ENCODE measurements at places on chromosomes 11 and 22. TPM values are rescaled to one million over a fixed set of nuclear protein-coding genes. Genes with fewer than 3 reads are reported as not detected.

DNA sequence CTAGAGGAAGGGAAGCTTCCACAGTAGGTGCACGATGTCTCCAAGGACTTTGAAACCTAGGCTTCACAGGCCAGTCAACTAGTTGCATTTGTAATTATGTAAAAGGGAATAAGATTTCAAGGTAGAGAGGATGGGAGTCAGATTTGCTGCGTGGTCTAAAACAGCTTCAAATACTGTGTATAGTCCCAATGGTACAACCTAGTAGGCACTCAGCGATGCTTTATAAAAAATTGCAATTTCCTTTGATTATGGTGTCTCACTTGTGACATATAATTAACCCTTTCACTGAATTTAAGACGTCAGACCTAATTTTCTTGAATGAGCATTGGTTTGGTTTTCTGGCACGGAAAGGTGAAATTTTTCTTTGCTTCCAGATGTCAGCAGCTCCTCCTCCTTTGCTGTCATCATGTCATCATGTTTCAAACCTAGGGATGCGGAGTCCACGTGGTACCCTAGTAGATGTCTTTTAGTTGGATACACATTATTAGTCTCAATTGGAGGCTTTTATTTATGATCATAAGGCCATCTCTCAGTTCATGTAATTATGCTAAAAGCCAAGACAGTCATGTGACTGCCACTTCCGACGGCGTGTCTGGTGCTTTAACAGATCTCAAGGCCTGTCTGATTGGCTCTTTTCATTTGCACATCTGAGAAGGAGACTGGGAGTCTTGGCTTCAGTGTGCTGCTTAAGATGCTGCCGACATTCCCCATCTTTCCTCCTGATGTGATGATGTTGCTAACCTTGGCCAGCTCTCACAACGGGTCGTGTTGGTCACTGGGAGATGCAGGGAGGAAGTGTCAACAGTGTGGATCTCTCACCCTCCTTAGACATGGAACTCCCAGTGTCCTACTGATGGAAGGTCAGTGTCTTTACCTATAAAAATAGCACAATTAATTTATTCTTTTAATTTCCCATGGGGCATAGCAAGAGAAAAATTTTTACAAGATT is 134.0 kb downstream of the HIPK3 start:
- DNase-seq, result no peak

DNA sequence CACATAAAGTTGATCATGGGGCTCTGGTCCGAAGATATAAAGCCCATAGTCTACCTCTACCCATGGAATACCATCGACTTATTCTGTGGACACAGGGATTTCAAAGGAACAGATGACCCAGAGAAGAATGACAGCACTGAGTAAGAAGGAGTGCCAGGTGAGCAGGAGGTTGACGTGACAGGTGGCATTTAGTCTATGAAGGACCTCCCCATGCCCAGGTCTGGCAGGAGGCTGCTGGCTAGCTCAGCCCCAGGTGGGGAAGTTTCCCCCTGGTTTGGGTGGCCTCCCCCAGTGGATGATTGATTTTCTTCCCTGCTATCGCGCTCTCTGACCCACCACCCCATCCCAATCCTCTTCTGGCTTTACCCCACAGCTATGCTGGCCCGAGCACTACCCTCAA is 39.1 kb downstream of the KCNC1 start:
- DNase-seq, result no peak

GRCh38 chr11:75820645-75821044 is 5.6 kb downstream of the UVRAG start:
- DNase-seq, result no peak

DNA sequence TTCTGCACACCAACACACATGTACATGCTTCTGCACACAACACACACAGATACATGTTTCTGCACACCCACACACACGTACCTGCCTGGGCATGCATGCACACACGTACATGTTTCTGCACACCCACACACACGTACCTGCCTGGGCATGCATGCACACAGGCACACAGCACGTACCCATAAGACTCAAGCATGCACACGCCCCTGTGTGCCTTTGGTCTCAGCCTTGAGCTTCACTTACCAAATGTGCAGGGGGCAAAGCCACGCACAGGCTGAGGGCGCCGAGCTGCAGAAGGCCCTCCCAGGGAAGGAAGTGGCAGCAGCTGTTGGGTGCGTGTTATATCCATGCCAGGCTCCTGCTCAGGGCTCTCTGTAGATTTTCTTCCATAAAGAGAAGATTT is 34.7 kb upstream of the SMIM38 start:
- DNase-seq, result no peak

DNA sequence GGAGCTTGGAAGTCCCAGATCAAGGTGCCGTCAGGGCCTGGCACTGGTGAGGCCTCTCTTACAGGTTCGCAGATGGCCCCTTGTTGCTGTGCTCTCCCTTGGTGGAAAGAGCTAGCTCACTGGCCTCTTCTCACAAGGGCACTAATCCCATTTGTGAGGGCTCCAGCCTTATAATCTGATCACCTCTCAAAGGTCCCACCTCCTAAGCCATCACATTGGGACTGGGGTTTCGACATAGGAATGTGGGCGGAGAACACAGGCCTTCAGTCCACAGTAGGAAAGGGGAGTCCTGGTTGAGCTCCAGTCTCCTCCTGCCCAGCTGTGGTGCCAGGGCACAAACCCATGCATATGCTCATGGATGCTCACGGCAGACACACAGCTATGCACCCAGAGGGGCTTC is 14.0 kb upstream of the LRRC32 start:
- no peak for DNase-seq

DNA sequence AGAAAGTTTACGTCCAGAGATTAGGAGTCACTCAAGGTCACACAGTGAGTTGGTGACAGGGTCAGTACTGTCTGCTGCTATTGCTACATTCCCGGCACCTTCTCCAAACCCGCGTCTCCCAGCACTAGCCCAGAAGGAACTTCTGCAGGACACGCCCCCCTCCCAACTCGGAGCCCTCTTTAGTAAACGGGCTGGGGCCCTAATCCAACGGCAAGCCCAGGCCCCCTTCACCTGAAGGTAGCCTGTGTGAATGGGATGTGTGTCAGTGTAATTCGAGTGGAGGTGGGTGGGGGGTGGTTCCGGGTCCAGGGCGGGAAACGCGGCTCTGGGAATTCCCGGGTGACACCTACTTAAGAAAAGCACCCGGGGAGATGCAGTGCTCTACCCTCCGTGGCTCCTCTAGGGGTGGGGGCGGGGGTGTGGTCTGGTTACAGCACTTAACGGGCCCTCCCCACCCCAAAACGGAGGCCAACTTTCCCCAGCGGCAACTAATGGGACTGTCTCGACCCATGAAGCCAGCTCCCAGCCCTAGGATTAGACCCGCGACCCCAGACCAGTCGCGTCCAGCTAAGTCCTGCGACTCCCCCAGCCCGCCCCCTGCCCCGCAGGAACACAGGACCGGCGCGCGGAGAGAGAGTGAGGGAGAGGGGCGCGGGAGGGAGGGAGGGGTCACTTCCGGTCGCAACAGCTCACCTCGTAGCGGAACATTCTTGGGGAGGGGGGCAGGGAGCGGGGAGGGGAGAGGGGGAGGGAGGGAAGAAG is 468 bp downstream of the PATL1 start:
- peak; percentile 25 for DNase-seq

DNA sequence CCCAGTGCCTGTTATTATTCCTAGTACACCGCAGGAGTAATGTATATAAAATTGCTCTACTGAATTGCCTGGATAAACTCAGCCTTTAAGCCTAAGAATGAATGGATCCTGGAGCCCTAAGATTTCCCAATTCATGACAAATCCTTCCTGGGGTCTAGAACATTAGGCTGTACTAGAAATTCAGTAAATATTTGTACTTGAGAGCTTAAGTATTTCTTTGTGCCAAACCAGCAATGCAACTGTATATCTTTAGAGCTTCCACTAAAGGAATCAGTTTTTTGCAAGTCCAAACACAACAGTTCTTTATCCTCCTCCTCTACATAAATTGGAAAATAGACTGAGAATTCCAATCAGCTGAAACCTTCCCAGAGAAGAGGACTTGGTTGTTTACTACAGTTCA is 65.6 kb downstream of the FAM168A start:
- DNase-seq, result no peak

- DNase-seq, result no peak
These were observed 90.2 kb downstream of the DDX10 start for GRCh38 chr11:108754901-108755625.

- no peak for DNase-seq
These were observed 335 bp downstream of the TMEM138 start for GRCh38 chr11:61362542-61362875.

GRCh38 chr11:36383195-36383594 is 87.1 kb downstream of the PRR5L start:
- no peak for DNase-seq

- DNase-seq, result no peak
These were observed 27.5 kb downstream of the LARGE2 start for GRCh38 chr11:45949992-45950407.

- DNase-seq, result no peak
These were observed 560.3 kb upstream of the CHORDC1 start for GRCh38 chr11:90783111-90783510.

- DNase-seq, result no peak
These were observed 69.1 kb upstream of the NTM start for GRCh38 chr11:131301306-131301705.

DNA sequence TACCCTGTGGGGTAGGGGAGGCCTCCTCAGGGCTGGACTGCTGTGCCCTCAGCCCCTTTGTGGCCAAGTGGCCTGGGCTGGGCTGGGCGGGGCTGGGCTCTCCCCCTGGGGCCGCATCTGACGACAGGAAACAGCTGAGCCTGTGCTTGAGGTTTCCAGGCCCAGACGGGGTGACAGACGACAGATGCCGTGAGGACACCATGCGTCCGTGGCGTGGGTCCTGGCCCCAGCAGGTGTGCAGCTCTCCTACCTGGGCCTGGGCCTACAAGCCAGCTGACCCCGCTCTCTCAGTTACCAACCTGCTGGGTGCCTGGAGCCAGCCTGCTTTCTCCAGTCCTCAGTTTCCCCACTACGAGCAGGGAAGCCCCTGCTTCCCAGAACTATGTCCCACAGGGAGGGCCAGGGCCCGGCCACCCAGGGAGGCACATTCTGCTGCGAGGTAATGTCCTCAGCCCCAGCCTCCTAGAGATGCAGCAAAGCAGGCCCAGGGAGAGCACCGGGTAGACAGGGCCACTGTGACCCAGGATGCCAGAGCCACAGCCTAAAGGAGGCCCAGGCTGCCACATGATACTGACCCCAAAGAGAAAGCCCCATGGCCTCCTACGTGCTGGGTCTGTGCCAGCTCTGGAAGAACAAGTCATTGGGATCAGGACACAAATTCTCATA is 181.3 kb downstream of the IGLL1 start:
- DNase-seq, result no peak

- DNase-seq, result no peak
These were observed 12.5 kb downstream of the CHID1 start for GRCh38 chr11:898143-898511.

DNA sequence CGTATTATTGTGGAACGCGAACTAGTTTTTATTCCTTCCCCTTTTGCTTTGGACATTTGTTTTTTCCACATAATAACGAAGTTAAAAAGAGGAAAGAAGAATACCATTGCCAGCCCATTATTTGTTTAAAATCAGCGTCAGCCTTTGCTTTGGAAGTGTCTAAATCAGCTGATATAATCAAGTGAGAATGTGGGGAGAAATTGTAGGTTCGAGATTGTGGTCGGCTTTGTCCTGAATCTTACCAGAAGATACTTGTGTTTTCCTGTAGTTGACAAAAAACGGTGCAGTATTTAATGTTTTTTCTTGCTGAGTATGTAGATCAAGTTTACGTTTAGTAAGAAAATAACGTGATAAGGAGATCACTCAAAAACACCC is 935 bp downstream of the ZNF143 start:
- no peak for DNase-seq

GRCh38 chr11:128284634-128285033 is 302.7 kb downstream of the ETS1 start:
- no peak for DNase-seq

DNA sequence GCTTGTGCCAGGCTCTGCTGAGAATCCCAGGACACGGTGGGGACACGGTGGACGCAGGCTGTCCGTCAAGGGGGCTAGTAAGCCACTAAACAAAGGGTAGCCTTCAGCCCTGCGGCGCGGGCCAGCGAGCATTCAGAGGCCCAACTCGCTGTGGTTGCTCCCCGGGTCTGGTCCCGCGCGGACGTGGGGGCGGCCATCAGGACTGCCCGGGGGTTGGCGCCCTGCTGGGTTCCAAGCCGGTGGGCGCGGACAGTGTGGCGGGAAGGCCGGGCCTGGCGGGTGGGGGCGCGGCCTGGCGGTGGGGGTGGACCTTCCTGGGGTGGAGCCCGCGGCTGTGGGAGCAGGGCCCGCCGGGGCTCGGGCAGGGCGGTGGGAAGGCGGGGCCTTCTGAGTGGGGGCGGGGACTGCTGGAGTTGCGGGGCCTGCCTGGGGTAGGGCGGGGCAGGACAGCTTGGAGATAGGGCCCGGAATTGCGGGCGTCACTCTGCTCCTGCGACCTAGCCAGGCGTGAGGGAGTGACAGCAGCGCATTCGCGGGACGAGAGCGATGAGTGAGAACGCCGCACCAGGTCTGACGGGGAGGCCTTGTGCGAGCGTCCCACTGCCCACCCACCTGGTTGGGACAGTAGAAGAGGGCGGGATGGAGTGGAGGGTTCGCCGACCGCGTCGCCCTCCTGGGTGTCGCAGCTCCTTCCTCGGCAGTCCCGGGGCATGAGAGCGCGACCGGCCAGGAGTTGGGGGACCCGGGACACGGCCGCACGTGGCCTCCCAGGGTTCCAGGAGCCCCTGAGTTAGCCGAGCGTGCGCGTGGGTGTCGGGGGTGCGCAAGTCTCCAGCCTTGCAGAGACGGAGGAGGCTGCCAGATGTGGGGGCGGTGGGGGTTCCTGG is at the start of gene SERHL2:
Gene SERHL2, plus strand, starts transcription at position 482 of the 887 bp plus-strand sequence. Its CDS starts 65 bp downstream, at position 547.
- peak; percentile 30 for DNase-seq

DNA sequence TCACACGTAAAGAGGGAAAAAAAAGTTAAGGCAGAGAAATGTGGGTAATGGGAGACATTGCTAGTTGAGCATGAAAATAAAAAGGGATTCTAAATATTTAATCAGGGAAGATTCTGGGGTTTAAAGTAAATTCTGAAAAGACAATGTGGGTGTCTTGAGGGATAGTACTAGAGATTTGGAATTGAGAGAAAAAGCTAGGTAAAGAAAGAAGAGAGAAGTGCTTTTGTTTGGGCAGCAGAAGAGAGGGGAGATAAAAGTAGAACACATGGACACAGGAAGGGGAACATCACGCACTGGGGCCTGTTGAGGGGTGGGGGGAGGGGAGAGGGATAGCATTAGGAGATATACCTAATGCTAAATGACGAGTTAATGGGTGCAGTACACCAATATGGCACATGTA is 3.5 kb upstream of the YPEL4 start:
- DNase-seq, result no peak

GRCh38 chr11:134235399-134235798 is 10.9 kb downstream of the VPS26B start:
- no peak for DNase-seq

GRCh38 chr11:30143098-30143705 is 87.6 kb upstream of the FSHB start:
- no peak for DNase-seq

- DNase-seq, result peak; percentile 28
These were observed 26.9 kb downstream of the SUSD2 start for GRCh38 chr22:24208012-24208749.

The ST14 gene
- total RNA-seq, result 6.9 TPM

The KRTAP5-11 gene
- total RNA-seq, result not detected

The NXPE1 gene
- total RNA-seq, result not detected

The MS4A6A gene
- total RNA-seq, result 162 TPM

The MS4A12 gene
- not detected for total RNA-seq

The ALG9 gene
- total RNA-seq, result 33.4 TPM

The NAA40 gene
- 20.6 TPM for total RNA-seq

The GLB1L3 gene
- not detected for total RNA-seq

The OR51E2 gene
- not detected for total RNA-seq

The STIP1 gene
- total RNA-seq, result 74.7 TPM
